ENCODE measurements at places on chromosomes 7 and 10.

- no peak for DNase-seq
These were observed 40.9 kb downstream of the ITIH5 start for GRCh38 chr10:7625836-7626235.

DNA sequence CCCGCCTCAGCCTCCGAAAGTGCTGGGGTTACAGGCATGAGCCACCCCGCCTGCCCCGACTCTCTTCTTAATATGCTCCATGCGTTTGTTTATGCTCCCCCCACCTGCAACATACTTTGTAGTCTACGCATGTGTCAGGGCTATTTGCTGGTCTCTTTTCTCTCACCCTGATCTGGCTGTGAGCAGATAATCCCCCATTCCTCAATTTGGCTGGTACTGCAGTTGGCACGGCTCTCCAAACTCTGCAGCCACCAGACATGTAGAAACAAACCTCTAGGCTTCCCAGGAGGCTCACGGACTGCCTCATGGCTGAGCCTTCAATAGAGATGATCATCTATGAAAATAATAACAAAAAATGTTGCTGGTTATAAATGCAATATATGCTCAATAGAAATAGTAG lies 540.3 kb upstream of the GALNT17 start:
- no peak for DNase-seq

- no peak for DNase-seq
These were observed 143.4 kb upstream of the EGR2 start for GRCh38 chr10:62959553-62959952.

- no peak for DNase-seq
These were observed 190.9 kb downstream of the RPS24 start for GRCh38 chr10:78224602-78225001.

- no peak for DNase-seq
These were observed 100.7 kb downstream of the ST8SIA6 start for GRCh38 chr10:17353568-17354300.

- no peak for DNase-seq
These were observed 96.6 kb upstream of the TMEM196 start for GRCh38 chr7:19869979-19870378.

GRCh38 chr7:138919216-138919615 lies 62.0 kb downstream of the KIAA1549 start:
- DNase-seq = no peak

- no peak for DNase-seq
These were observed 4.4 kb upstream of the ASB13 start for GRCh38 chr10:5670662-5671375.

- no peak for DNase-seq
These were observed 199.9 kb upstream of the GRB10 start for GRCh38 chr7:50982626-50983025.

- DNase-seq = no peak
These were observed 272.3 kb upstream of the C7orf33 start for GRCh38 chr7:148318102-148318811.

DNA sequence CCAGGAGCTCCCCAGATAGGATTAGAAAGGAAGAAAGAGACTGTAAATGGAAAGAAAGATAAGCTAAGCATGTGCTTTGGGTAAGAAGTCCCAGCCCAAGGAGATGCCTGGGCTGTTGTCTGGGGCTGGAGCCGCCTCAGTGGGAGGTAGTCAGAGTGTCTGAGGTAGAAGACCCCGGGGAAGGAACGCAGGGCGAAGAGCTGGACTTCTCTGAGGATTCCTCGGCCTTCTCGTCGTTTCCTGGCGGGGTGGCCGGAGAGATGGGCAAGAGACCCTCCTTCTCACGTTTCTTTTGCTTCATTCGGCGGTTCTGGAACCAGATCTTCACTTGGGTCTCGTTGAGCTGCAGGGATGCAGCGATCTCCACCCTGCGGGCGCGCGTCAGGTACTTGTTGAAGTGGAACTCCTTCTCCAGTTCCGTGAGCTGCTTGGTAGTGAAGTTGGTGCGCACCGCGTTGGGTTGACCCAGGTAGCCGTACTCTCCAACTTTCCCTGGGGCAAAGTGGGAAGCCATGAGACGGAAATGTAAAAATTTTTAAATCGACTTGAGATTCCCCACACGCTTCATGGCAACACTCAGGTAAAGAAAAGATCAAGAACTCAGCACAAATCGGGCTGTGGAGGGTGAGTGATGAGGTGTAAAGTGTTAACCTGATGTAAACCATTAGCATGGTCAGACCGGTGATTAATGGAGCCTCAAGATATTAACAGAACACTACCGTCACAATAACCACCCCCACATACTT lies 1.3 kb downstream of the HOXA1 start:
- no peak for DNase-seq

DNA sequence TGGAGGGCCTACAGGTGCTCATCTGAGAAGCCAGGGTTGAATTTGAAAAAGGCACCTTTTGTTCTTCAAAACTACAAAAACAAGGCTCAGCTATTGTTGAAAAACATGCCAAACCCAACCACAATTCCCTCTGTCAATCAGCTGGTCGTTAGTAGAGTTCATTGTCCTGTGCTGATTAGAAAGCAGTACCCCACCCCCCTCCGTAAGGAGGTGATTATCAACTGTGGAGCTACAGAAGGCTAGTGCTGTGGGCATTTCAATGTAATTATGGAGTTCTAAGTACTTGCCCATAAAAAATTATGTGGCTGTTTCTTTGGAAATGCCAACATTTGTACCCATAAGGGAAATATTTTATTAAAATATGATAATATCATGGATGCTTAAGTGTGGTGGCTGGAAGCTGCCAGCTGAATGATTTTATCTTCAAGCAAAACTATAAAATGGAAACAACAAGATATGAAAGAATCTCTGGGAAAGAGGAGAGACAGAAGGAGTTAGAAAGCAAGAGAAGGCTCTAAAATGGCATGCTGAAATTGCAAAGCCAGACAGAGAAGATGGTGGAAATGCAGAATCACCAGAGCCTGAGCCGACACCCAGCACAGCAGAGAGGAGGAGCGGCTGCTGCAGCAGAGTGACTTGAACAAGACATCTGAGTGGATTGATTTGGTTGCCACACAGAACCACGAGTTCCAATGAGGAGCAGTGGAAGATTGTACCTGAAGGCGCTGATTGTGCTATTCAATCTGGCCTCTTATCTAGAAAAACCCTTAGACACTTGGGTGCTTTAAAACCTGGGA lies 179.5 kb upstream of the LRGUK start:
- DNase-seq = no peak

GRCh38 chr10:722281-723060 lies 33.0 kb upstream of the DIP2C start:
- DNase-seq = no peak

GRCh38 chr10:112562122-112562521 lies 115.1 kb downstream of the VTI1A start:
- no peak for DNase-seq

GRCh38 chr10:48291190-48291589 lies 15.3 kb upstream of the MAPK8 start:
- DNase-seq = no peak

DNA sequence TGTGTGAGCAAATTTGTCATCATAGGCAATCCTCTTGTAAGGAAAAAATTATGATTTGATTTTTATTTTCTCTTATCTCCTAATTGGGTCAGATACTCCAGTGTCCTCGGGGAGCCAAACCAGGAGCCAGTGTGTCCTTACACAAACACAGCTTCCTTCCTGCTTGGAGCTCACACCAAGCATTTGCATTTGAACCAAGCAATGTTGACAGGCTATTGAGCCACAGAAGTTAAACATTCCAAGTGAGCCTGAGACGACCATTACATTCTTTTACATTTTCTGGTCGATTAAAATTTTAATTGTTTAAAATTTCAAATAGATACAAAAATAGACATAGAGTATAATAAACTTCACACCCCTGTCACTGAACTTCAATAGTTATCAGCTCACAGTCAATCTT lies 194.8 kb downstream of the CFTR start:
- no peak for DNase-seq

GRCh38 chr7:128705891-128706333 lies 33.2 kb upstream of the CALU start:
- DNase-seq = no peak

DNA sequence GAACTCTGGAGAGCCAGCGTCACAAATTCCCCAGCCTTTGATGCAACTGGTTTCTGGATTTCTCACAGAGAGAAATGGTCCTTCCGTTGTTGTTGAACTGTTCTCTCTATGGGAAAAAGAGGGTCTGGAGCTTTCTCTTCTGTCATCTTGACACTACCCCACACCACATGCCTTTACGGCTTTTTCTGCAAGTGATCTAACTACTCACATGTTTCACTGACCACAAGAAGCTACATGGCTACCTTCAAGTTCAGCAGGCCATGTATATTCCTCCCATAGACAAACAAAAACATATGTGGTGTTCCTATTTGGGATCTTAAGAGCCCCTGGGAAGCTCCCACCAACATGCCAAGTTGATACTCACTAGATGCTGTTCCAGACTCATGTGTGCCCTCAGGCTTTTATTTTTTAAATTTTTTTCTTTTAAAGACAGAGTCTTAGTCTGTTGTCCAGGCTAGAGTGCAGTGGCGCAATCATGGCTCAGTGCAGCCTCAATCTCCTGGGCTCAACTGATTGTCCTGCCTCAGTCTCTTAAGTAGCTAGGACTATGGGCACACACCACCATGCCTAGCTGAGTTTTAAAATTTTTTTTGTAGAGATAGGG lies 72.0 kb downstream of the RNF216 start:
- DNase-seq = no peak

DNA sequence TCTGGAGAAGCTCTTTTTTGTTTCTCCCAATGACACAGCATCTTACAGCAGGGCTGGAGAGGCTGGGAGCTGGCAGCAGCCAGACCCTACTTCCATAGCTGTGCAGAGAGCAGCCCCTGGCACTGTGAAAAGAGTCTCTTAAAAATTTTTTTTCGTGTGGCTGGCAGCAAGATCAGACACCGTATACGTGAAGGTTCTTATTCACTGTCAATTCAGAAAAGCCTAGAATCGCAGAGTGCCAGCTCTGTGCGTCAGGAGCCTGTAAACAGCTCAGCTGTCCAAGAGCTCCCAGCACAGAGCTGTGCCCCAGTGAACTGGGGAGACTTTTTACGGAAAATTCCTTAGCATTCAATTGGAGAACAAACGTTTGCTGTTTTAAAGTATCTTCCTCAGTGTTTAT lies 6.5 kb downstream of the BAG3 start:
- no peak for DNase-seq

DNA sequence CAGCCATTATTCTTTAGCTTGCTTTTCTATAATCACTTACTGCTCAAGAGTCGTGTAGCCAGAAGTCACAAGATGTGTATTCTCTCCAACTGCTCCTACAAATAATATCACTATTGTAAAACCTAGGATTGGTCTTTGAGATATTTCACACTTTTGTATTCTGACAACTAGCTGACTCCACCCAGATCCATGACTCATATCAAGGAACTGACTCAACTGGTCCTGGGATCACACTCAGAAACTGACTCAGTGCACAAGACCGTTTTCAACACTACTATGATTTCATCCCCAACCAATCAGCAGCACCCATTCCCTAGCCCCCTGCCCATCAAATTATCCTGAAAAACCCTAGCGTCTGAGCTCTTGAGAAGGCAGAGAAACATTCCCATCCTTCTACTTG lies 56.5 kb upstream of the ORC5 start:
- no peak for DNase-seq

DNA sequence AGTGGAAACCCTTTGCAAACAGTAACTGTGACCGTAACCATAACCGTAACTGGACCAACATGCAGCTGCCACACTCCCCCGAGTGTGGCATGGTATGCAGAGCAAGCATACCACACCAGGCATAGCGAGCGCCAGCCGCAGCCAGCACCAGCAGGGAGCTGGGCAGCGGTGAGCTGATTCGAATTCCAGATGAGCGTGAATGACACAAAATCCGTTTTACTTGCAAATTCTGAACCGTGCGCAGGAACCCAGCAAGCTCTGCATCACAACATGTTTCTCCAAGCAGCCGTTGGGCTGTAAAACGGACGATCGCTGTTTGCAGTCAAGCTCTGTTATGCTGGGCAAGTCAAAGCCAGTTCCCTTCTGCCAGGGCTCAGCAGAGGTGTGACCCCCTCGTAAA lies 111.1 kb downstream of the OAT start:
- no peak for DNase-seq

- DNase-seq = no peak
These were observed 51.6 kb downstream of the ARMH3 start for GRCh38 chr10:102004376-102004775.

- DNase-seq = no peak
These were observed 190.0 kb downstream of the PTPN20 start for GRCh38 chr10:47101196-47101595.

GRCh38 chr10:124465777-124466488 lies 4.3 kb downstream of the LHPP start:
- no peak for DNase-seq

DNA sequence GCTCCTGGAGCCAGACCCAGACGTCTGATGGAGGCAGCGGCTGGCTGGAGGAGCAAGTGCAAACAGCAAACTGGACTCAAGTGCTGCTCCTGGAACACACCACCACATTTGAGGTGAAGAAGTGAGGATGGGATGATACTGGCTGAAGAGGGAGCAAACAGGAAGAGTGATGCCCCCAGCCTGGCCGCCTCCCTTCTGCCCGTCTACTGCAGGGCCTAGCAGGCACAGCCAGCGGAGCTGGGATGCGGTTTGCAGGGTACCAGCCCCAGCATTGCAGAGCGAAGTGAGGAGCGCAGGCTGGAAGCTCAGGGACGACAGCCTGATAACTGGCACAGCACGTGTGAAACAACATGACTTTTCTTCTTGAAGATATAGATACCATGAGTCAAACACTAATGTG lies 111.8 kb upstream of the ZNF32 start:
- no peak for DNase-seq
